ENCODE measurements at places on chromosomes 11 and 22.

GRCh38 chr11:44140372-44140771 lies 44.9 kb downstream of the EXT2 start:
- DNase-seq: no peak

DNA sequence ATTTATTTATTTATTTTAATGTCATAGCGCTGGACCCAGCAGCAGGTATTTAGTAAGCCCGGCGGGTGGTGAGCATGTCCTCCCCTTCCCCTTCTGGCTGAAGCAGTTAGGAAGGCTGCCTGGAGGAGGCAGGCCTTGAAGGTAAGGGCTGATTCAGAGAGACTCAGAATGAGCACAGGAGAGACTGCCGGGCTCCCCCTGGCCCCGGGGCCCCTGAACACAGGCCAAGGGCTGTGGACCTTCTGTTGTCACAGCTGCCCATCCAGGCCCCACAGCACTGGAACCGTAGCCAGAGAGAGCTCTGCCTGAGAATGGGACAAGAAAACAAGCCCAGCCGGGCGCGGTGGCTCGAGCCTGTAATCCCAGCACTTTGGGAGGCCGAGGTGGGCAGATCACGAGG lies 52.8 kb downstream of the KCNJ4 start:
- DNase-seq: peak; percentile 59

GRCh38 chr11:118661425-118662301 lies 17.8 kb downstream of the TREH start:
- DNase-seq: peak; percentile 45

DNA sequence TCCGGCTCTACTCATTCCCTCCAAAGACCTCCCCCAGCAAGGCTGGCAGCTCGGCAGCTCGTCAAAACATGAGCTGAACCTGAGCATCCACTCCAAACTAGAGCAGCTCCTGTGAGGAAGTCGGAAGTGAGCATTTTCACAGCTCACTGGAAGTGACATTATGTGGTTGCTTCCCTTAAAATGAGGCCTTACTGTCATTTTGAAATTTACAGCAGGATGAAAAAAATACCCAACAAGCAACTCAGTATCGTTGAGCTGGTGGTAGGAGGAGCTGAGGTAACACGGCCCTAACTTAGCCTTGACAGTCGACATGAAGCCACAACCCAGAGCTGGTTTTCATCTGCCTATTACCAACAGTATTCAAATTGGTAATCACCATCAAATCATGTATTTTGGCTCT lies 38.0 kb upstream of the ARFGAP3 start:
- DNase-seq: no peak

DNA sequence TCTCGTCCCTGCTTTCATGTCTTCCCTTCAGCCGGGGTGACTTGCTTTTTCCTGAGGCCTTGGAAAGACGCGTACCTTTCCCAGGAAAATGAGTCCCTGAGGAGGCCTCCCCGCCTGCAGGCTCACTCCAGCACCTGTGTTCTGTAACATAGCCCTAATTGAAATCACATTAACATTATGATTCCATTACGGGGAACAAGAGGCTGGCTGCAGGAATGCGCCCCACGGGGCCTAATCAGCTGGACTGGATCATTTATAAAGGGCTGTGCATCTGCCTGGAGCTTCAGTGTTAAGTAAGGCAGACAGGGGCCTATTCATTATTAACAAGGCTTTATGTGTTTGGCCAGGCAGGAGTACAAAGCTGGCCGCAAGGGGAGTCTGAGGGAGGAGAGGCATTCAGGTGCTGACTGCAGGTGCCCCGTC lies 41.9 kb upstream of the TSPAN18 start:
- DNase-seq: no peak

DNA sequence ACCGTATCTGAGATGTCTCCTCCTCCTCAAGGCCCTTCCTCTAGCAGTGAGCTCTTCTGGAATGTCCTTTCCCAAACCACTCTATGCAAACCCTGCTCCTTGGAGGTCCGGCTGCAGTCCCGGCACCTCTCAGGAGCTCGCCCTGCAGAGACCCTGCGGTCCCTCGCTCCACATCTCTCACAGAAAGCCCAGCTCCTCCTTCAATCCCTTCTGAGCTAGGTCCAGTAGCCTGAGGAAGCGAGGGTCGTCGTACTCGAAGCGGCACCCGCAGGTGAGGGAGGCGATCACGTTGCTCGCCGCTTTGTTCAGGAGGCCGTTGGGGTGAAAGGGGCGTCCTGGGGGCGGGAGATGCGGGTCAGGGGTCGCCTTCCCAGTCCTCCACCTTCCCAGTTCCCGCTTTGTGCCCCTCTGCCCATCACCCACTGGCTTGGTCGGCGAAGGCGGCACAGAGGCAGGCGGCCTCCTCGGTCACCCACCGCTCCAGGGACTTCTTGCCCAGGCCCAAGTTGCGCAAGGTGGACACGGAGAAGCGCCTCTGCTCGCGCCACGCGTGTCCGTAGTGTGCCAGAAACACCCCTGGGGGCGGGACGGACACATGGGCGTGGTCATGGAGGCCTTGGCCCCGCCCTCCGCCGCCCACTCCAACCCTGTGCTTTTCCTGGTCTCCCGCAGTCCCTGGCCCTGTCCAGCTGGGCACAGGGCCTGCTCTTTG lies 21.5 kb upstream of the CYP2D6 start:
- no peak for DNase-seq

DNA sequence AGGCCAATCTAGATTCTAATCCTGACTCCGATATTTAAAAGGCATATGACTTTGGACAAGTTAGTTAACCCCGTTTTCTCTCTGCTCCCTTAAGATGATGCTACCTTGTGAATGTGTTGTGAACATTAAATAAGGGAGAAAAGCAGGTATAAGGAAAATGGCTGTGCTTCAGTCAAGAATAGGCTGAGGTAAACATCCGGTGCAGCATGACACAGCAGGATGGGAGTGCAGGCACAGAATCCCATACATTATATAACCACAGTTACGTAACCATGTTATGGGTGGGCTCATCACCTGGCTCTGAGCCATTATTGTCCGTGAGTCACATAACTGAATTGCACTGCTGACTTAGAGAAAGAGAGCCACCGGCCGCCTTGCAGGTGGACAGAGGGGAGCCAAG lies 382.2 kb upstream of the ANO5 start:
- DNase-seq: no peak

GRCh38 chr11:113202431-113202830 lies 112.0 kb upstream of the TTC12 start:
- no peak for DNase-seq

DNA sequence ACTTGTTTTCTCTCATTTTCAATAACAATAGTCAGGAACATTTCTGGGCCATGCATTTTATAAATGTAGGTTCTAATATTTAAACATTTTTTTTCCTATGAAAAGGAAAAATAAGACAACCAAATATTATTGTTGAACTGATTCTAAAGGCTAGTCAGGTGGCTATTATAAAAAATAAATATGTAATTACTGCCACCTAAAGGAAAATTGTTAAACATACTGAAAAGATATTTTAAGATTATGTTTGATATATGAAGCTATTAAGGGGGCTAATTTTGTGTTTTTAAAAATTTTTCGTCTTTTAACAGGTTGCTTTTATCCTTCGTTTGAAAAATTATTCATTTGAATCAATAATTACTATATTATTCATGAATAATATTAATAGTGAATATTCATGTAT lies 62.2 kb upstream of the FDX1 start:
- no peak for DNase-seq

- peak; percentile 19 for DNase-seq
Observed at GRCh38 chr11:127013550-127013949, 13.0 kb upstream of the KIRREL3 start.

DNA sequence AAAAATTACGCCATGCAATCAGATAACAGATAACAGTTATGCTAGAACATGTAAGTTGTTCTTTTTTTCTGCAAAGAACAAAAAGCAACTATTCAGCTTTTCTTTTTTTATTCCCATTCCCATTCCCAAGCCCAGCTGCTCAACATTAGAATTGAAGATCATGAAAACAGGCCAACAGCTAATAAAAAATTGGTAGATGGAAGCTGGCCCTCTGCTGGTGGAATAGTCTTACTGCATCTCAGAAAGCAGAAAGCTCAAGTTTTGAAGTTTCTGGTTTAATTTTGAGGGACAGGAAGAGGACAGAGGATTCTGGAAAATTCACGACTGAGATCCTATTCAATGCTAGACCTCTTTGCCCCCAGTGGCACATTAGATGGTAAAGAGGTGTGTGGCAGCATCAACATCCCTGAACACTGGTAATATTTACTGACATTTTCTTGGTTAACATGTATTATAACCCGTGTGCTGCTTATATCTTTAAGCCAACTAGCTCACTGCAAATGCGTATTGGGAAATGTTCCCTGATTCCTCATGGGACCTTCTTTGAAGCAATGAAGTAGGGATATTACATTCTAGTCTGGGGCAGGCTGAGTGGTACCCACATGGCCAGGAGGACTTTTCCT lies 591.2 kb downstream of the OPCML start:
- DNase-seq: no peak
